Activated CD4-positive, alpha-beta T cell treated with anti-CD3 and anti-CD28 coated beads, Interleukin-2, amount 10 ng/mL, durations not matched to agents 24 days and 14 days (primary cell): ENCODE measurements at places on chromosomes 16 and 17. TPM values are rescaled to one million over a fixed set of nuclear protein-coding genes. Genes with fewer than 3 reads are reported as not detected.

The ANKS4B gene
- total RNA-seq, result not detected in 2 replicates

DNA sequence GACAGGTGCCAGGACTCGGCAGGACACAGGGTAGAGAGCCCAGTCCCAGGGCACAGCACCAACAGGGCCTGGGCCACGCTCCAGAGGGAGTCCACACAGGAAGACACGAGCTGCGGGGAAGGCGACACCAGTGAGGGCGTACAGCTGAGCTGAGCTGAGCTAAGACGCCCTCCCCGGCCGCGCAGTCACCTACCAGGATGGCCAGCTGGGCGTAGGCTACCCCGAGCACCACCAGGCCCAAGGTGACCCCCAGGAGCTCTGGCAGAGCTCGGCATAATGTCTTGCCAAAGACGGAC is 42.6 kb downstream of the TSC2 start:
- H3K4me3 ChIP-seq, result no peak overlapping the region
- peaks cover 14% of the 10 kb centered on the region for H3K36me3 ChIP-seq
- H3K27me3 ChIP-seq, result no peaks in the 10 kb centered on the region
- DNase-seq, result no peak
- H3K4me1 ChIP-seq, result no peaks in the 10 kb centered on the region
- no peak overlapping the region for H3K27ac ChIP-seq

The TBC1D3B gene
- 8.9 and 9.8 TPM in 2 replicates for total RNA-seq

The PSKH1 gene
- 14.4 and 16.3 TPM in 2 replicates for total RNA-seq

GRCh38 chr17:57785022-57785421 is 39.9 kb upstream of the CCDC182 start:
- DNase-seq, result no peak
- no peaks in the 10 kb centered on the region for H3K4me1 ChIP-seq
- no peak overlapping the region for H3K4me3 ChIP-seq
- H3K27me3 ChIP-seq, result peaks cover 29% of the 10 kb centered on the region
- no peak overlapping the region for H3K27ac ChIP-seq
- H3K36me3 ChIP-seq, result no peaks in the 10 kb centered on the region

DNA sequence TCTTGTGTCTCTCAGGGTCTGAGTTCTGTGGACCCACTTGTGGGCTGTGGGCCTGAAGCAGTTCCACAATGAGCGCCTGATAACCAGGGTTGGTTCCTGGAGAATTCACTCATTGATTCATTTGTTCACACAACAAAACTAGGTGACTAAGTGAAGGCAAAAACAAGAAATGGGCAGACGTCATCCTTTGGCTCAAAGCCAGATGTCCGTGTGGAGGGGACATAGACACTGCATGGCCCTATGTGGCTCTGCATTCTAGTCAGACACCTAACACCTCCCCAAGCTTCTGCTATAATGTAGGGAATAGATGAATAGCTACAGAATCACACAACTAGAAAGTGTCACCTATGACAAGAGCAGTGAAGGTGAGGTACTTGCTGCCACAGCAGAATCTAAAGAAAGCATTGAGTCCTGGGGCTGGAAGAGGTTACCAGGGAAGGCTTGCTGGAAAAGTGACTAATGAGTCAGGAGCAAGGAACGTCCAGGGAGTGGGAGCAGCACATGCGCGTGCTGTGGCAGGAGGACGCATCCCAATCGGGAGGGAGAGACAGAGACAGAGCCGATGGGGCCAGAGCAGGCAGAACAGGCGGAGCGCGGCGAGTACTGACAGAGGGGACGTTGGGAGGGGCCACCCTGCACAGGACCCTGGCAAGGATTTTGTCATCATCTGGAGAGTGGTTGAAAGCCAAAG is 58.9 kb downstream of the CES1 start:
- no peaks in the 10 kb centered on the region for H3K36me3 ChIP-seq
- no peak overlapping the region for H3K4me3 ChIP-seq
- H3K27me3 ChIP-seq, result no peaks in the 10 kb centered on the region
- DNase-seq, result no peak

- no peak overlapping the region for H3K4me3 ChIP-seq
- no peaks in the 10 kb centered on the region for H3K36me3 ChIP-seq
- DNase-seq, result no peak
- peaks cover 3% of the 10 kb centered on the region for H3K27me3 ChIP-seq
- no peak overlapping the region for H3K27ac ChIP-seq
Observed at GRCh38 chr16:4245077-4245791, 3.4 kb upstream of the SRL start.

DNA sequence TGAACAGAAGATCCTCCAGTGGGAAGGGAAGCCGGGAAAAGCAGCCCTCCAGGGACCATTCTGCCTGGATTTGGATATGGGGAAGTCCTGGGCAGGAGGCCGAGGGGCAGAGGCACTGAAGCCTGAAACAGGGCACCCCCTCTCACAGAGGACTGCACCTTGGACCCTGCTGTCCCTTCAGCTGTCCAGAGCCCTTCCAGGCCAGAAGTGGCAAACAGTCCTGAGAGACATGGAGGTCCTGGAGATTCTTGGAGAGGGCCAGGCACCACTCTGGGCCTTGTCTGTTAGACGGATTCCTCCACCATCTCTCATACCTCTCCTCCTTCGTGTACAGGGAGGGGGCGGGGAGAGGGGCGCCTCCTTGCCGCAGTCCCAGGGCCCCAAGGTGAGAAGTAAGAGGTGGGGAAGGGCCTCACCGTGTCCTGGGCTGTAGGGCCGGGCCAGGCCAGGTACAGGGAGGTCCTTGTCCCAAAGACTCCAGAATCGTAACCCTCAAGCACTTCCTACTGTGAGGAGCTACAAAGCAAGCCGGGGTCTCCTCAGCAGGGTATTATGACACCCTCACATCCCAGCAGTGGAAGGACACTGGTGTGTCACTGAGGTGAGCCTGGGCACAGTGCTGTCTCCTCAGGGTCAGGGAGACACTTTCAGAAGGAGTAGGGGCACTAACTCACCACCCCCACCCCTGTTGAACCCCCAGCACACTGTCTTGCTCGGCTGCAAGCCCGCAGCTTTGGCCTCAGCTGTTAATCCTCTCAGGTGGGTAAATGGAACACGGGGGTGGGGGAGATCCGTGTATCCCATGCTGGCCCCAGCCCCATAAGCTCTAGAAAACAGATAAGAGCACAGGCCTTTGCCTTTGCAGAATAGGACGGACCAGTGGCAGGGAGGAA is 16.6 kb upstream of the TBX2 start:
- H3K27me3 ChIP-seq, result no peaks in the 10 kb centered on the region
- no peak for DNase-seq
- no peaks in the 10 kb centered on the region for H3K36me3 ChIP-seq
- H3K4me3 ChIP-seq, result no peak overlapping the region
- H3K4me1 ChIP-seq, result no peaks in the 10 kb centered on the region

GRCh38 chr17:63477480-63478440 is 899 bp downstream of the ACE start:
- DNase-seq, result no peak
- peaks cover 2% of the 10 kb centered on the region for H3K36me3 ChIP-seq
- peaks cover 16% of the 10 kb centered on the region for H3K4me1 ChIP-seq
- H3K4me3 ChIP-seq, result peak overlapping the region; percentile 84

DNA sequence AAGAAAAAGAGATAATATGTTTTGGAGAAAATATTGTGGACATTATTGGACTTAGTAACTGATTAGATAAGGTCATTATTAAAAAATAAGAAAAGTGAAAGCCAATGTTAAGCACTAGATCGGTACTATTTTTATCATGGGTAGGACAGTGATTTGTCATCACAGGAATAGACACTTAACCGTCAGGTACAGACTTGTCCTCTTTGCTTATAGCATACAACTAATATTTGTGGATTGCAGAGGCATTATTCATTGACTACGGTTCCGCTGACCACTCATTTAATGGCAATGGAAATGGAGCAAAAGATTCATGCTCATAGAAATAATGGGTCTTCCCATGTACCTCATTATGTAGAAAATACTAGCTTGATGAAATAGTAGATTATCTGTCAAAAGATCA is 596.3 kb upstream of the CA10 start:
- H3K36me3 ChIP-seq, result no peaks in the 10 kb centered on the region
- no peak overlapping the region for H3K27ac ChIP-seq
- H3K4me3 ChIP-seq, result no peak overlapping the region
- H3K27me3 ChIP-seq, result no peaks in the 10 kb centered on the region

DNA sequence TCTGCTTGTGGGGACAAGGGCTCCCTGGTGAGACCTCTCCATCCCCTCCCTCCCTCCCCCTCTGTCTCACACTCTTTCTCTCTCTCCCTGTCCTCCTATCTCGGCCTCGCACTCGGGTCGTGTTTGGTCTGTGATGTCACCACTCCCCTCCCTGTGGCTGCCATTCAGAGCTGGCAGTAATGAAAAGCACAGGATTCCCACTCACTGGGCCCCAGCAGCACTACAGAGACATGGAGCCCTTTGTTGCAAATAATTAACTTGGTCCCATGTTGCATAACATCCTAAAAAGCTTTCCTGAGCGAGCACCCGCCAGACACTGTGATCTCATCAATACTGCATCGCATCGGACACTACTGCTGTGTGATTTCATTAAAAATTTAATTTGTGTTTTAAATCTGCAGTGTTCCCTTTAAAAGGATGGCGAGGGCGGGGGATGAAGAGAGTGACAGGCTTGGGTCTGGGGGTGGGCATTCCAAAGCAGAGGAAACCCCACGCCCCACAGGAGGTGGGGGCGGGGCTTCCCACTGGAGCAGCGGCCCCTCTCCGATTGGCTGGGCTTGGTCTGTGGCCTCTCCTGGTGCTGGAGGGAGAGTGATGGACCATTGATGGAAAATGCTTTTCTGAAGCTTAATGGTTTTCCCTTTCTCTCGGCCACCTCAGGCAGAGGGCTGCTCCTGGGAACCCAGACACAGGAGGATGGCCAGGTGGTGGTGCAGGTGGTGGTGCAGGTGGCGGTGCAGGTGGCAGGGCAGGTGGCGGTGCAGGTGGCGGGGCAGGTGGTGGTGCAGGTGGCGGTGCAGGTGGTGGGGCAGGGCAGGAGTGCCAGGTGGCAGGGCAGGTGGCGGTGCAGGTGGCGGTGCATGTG is 15.3 kb upstream of the NPTX1 start:
- peaks cover 18% of the 10 kb centered on the region for H3K27me3 ChIP-seq
- no peaks in the 10 kb centered on the region for H3K4me1 ChIP-seq
- H3K27ac ChIP-seq, result no peak overlapping the region

- H3K27me3 ChIP-seq, result no peaks in the 10 kb centered on the region
- no peak overlapping the region for H3K4me3 ChIP-seq
- H3K4me1 ChIP-seq, result peaks cover 7% of the 10 kb centered on the region
Observed at GRCh38 chr17:21012736-21013135, 30.1 kb downstream of the USP22 start.

DNA sequence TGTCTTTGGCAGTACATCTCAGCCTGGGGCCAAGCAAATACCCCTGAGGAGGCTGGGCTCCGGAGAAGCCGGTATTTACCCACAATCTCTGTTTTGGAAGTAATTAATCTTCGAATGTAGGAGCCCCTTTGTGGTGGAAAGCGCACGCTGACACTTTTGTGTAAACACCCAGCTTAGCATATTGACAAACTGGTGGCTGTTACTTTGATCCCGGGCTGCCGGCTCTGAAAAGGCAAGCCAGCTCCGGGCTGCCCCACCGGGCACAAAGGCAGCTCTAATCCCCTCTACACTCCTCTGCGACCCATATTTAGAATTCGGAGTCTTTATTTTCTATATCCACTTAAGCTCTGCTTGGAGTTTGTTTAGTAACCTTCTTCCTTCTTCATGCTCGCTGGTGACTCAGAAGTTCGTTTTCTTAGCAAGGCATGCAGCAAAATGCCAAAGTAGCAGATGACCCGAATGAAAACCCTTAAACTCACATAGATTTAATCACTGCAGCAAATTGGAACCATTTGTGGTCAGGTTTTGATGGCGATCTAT is 144.0 kb upstream of the IRX3 start:
- H3K4me3 ChIP-seq, result no peak overlapping the region
- no peak overlapping the region for H3K27ac ChIP-seq
- H3K36me3 ChIP-seq, result no peaks in the 10 kb centered on the region
- peaks cover 20% of the 10 kb centered on the region for H3K27me3 ChIP-seq
- DNase-seq, result no peak
- no peaks in the 10 kb centered on the region for H3K4me1 ChIP-seq

DNA sequence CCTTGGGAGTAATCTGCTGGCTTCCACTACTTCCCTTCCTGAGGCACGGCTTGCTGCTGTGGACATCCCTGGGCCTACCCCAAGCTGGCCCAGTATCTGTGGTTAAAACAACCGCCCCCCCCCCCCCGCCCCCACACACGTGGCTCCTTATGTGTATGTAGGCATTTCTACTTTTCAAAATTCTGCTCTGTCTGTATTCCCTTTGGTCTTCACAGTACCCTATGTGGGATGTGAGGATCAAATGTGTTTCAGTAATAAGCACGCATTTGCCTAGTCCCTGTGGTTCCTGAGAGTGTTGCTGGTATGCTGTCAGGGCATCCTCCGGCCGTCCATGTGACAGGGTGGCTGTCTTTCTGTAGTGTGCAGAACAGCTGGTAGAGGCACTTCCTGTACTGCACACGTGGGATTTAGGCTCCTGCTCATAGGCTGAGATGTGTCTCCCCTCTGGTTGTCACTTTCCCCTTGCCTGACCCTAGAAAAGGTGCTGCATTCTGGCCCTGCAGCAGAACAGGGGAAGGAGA is 2.2 kb downstream of the NT5M start:
- peak; percentile 89 for DNase-seq
- peak overlapping the region; percentile 89 for H3K4me3 ChIP-seq
- H3K4me1 ChIP-seq, result peaks cover 25% of the 10 kb centered on the region
- H3K36me3 ChIP-seq, result peaks cover 9% of the 10 kb centered on the region

- H3K4me3 ChIP-seq, result peak overlapping the region; percentile 91
- H3K27ac ChIP-seq, result peak overlapping the region; percentile 100
- H3K27me3 ChIP-seq, result peaks cover 4% of the 10 kb centered on the region
- DNase-seq, result peak; percentile 98
- H3K4me1 ChIP-seq, result peaks cover 56% of the 10 kb centered on the region
Observed at GRCh38 chr17:58331815-58332777, 3.5 kb upstream of the TSPOAP1 start.

The TMEM235 gene
- not detected in 2 replicates for total RNA-seq

DNA sequence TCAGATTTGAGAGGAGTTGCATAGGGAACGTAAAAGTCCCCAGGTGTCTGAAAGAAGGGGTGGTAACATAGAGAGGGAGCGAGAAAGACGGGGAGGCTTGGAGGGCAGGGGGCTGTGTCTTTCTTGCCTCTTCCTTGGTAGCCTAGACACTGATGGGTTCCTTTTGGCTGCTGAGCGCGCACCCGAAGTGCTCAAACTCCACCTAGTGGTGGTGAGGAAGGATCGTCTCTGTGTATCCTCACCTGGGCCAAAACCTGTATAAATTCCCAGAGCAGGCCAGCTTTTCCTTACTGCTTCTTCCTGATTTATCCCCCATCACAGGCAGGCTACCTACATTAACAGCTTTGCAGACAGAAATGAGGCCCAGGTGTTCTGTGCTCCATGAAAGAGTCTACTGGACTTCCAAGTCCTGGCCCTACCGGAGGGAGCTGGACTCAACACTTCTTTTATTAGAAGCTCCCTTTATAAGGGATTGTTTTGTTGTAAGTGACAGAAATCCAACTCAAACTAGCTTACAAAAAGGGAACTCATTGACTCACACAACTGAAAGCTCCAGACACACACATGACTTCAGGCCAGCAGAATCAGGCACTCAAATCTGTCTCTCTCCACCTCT is 5.5 kb upstream of the SLC25A35 start:
- no peak overlapping the region for H3K27ac ChIP-seq
- H3K4me3 ChIP-seq, result no peak overlapping the region
- H3K36me3 ChIP-seq, result no peaks in the 10 kb centered on the region
- H3K4me1 ChIP-seq, result peaks cover 8% of the 10 kb centered on the region
- DNase-seq, result peak; percentile 87
